Mesothelial cell of epicardium (in vitro differentiated cells): ENCODE measurements at places on chromosomes 6 and 20.
A peak's percentile ranks its signal among the peaks of the same experiment; 100 is the strongest.

- no peak for DNase-seq
Observed at GRCh38 chr6:100228437-100228833, 234.4 kb upstream of the MCHR2 start.

DNA sequence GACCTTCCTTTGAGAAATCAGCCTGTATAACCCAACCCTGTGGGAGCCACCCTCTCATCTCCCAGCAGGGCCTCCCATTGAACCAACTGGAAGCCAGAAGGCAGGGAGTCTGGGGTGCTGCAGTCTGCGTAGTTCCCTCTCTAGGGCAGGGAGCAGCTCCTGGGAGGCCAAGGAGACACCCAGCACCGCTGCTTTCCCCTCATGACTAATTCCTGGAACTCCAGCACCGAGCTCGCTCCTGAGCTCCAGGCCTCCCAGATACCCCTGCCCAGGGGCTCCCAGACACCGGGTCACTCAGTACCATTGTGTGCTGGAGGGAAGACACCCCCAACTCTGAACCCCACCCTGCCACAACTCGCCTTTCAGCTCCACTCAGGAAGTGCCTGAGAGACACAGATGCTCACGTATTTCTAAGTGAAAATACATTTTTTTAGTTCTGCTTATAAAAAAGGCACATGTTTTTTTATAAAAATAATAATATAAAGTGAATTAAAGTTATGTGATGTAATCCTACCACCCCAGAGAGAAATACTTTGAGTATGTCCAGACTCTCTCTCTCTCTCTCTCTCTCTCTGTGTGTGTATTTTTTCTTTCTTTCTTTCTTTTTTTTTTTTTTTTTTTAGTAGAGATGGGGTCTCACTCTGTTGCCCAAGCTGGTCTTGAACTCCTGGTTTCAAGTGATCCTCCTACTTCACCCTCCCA is 17.5 kb downstream of the PIM1 start:
- no peak for DNase-seq

DNA sequence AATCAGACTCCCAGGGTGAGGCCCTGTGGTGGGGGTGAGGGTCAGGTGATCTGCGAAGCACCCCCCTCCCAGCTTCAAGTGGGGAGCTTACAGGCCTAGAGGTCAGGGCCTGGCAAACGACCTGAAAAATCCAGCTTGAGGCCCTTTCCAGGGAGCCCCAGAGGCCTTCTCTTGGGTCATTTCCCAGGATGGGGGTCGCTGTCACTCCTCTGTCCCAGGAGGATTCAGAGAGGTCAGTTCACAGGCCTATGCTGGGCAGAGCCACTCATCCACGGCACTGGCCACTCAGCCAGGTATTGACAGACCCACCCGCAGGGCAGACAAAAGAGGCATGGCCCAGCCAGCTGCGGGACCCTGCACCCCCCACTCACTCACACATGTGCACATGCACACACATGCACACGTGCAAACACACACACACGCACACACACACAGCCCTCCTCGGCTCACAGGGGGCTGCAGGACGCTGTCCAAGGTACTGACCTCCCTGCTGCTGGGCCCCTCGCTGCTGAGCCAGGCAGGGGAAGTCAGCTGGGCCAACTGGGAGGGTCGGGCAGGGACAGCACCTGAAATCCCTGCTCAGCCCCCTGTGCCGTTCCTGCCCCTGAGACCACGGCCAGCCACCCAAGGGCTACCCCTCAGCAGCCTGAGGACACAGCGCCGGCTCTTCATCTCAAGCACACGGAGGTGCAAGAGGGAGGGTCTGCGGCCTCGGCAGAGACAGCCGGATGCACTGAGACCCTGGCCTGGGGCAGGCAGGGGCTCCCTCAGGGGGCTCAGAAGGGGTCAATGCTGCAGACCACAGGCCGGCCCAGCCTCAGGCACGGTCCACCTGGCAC is 113.8 kb downstream of the TAF4 start:
- DNase-seq: peak; percentile 82

DNA sequence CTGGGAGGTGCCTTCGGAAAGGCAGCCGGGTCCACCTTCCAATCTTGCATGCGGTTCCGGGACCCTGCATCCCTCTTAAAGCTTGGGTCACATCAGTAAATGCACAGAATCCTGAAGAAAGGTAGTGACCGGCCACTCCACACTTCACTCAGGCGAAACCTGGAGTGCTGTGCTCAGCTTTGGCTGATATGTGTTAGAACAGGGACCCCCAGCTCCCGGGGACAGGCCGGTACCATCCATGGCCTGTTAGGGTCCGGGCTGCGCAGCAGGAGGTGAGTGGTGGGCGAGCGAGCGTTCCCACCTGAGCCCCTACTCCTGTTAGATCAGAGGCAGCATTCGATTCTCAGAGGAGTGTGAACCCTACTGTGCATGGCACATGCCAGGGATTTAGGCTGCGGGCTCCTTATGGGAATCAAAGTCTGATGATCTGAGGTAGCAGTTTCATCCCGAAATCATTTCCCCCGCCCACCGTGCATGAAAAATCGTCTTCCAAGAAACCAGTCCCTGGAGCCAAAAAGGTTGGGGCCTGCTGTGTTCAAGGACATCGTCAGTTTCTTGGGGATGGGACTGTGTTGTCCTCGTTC is 143.0 kb downstream of the ERMARD start:
- no peak for DNase-seq
